CD8-positive, alpha-beta T cell (primary cell): ENCODE measurements at places on chromosomes 3 and 15. TPM values are rescaled to one million over a fixed set of nuclear protein-coding genes. Genes with fewer than 3 reads are reported as not detected.

The SSUH2 gene
- not detected for total RNA-seq

The PLA2G4E gene
- not detected for total RNA-seq

The CA12 gene
- not detected for total RNA-seq

The SLC22A14 gene
- total RNA-seq: not detected

The PDZRN3 gene
- total RNA-seq: not detected

The SCAMP2 gene
- total RNA-seq: 48.7 TPM

The KIF9 gene
- total RNA-seq: 12.2 TPM

The PCSK6 gene
- 0.84 TPM for total RNA-seq

The TMED3 gene
- total RNA-seq: 16.0 TPM

The TMEM207 gene
- total RNA-seq: not detected

The SLC49A4 gene
- 3.7 TPM for total RNA-seq

The ALPK3 gene
- 0.14 TPM for total RNA-seq

The SOX14 gene
- total RNA-seq: not detected

DNA sequence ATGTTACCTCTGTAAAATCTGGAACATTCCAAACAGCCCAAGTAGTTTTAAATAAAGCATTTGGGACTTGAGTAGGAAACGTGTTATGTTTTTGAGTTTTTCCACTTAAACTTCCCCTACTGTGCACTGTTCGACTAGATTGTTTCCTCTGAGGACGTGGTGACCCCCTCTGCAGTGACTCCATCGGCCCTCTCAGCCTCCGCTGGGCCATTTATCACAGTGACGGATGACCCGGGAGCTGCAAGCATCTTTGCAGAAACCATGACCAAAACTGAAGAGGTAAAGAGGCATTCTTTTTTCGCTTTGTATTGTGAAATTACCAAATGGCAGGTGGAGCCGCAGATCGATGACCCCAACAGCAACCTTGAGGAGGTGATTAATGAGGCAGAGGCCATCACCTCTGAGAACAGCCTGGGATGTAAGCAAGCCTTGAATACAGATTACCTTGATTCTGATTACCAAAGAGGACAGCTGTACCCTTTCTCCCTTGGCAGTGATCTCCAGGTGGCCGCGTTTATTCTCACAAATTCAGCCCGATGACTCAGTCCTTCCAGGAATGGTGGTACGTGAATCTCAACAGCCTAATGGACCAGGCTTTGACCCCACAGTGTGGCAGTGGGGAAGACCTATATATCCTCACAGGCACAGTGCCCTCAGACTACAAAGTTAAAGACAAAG is 79.1 kb upstream of the FAN1 start:
- DNase-seq: no peak

DNA sequence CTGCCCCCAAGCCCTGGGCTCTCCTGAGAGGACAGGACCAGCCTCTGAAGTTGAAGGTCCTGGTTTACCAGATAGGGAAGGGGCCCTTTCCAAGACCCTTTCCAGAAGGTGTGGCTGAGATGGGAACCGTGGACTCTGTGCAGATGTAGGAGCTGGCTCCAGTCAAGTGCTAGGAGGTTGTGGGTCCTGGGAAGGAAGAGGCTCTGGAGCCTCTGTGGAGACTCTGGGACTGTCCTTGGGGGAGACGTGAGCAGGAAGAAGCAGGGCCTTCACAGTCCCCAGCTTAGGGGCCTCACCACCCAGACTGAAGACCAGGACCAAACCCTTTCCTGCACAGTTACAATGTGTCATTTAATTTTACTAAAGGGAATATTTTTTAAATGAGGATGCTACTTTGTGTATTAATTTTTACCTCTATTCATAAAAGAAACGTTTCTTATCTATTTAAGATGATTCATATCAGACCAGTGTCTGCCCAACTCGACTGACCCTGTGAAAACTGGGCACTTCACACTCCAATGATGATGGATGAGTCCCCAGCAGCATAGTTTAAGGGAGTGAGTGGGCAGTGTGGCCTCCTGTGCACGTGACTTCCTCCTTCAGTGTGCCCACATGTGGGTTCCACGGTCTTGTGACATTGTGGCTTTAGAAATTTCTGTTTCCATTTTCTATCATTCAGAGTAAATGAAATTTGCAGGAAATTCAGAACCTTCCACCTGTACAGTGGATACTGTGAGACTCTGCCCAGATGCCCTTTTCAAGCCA is 10.9 kb downstream of the CCR5AS start:
- no peak for DNase-seq

- DNase-seq: no peak
Measured at GRCh38 chr3:8734137-8734878, 706 bp downstream of the CAV3 start.

GRCh38 chr3:44414517-44415090 is 62.9 kb downstream of the ZNF445 start:
- DNase-seq: no peak

GRCh38 chr3:131796558-131797198 is 238.1 kb downstream of the CPNE4 start:
- no peak for DNase-seq

DNA sequence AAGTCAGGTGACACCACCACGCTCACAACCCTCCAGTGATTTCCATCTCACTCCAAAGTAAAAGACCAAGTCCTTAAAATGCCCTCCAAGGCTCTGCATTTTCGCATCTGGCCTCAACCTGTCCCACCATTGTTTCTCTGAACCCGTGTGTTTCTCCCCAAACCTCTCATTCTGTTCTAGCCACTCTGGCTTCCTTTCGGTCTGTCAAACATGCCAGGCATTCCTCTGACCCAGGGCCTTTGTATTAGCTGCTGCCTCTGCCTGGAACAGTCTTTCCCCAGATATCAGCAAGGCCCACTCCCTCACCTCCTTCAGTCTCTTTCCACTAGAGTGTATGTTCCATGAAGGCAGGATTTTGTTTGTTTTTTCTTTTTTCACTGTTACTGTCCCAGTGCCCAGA is 16.0 kb downstream of the MAP2K5 start:
- DNase-seq: no peak

GRCh38 chr3:114904633-114905032 is 242.5 kb downstream of the ZBTB20 start:
- DNase-seq: no peak

GRCh38 chr3:119937229-119937628 is 155.3 kb downstream of the NR1I2 start:
- DNase-seq: peak; percentile 68

GRCh38 chr3:11212299-11212608 is 58.0 kb downstream of the HRH1 start:
- DNase-seq: no peak

DNA sequence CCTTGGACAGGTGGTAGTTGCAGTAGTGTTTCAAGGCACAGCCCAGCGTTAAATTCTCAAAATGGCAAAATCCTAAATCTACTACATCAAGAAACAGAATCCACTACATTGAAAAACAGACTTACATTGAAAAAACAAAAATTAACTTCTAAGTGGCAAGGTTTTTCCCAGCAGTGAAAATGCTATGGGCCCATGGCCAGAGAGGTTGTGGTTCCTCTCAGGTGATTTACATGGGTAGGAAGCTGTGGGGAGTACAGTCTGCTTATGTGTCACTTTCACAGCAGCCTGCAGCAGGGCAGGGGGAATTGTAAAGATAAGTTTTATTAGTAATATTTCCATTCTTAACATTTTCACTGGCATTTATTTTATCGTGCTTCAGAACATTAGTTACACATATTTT is 24.9 kb downstream of the TTC14 start:
- no peak for DNase-seq

DNA sequence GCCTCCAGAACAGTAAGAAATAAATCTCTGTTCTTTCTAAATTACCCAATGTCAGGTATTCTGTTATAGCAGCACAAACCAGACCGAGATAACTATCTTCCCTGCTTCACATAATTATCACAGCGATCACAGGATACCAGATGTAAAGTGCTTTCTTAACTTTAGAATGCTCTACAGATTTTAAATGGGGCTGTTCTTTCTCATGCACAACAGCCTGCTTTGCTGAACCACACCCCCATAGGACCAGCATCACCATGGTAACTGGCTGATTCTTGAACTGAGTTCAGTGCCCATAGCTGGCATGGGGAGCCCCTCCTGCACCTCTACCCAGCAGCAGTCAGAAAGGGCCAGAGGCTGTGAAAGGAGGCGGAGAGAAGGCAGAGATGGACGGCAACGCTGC is 7.8 kb downstream of the CD80 start:
- no peak for DNase-seq

DNA sequence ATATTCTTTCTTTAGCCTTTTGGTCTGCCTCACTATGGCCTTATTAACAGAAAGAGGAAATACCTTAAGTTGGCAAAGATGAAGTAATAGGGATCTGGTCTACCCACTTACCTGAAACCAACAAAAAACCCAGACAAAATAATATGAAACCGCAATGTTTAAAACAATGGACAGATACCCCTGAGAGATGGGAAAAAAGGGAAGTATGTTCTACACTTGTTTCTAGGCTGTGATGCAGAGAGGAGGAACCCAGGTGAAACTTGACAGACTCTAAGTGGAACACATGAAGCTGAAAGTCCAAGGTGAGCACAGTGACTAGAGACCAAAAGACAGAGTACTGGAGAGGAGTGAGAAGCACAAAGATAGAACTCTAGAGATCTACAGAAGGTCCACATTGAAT is 78.4 kb downstream of the NR2E3 start:
- no peak for DNase-seq

- DNase-seq: no peak
Measured at GRCh38 chr15:91953432-91953831, 99.9 kb downstream of the SLCO3A1 start.

GRCh38 chr15:55247311-55247710 is 42.3 kb downstream of the RAB27A start:
- DNase-seq: no peak

GRCh38 chr3:119314821-119315220 is 20.6 kb downstream of the ARHGAP31 start:
- DNase-seq: no peak

- DNase-seq: no peak
Measured at GRCh38 chr15:76163457-76164295, 103.9 kb downstream of the TMEM266 start.

GRCh38 chr3:116140100-116140689 is 305.1 kb downstream of the LSAMP start:
- DNase-seq: no peak

DNA sequence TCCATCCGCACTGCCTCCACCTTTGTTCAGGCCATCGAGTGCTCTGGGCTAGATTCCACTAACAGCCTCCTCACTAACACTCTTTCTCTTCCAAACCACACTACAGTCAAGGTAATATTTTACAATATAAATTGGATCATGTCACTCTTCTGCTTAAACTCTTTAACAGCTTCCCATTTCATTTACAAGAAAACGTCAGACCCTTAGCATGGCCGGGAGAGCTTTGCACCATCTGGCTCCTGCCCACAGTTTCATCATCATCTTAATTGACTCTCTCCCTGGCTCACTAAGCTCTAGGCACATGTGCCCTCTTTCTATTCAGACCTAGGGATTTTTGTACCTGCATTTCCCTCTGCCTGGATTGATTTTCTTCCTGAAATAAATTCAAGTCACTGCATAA is 354.7 kb downstream of the FGF12 start:
- no peak for DNase-seq

GRCh38 chr3:174116421-174116820 is 718.9 kb downstream of the NLGN1 start:
- DNase-seq: no peak

GRCh38 chr3:185866555-185866954 is 41.7 kb upstream of the IGF2BP2 start:
- no peak for DNase-seq

GRCh38 chr3:26350853-26351252 is 271.7 kb upstream of the LRRC3B start:
- DNase-seq: no peak

- no peak for DNase-seq
Measured at GRCh38 chr3:138938877-138939560, 7.9 kb downstream of the FOXL2 start.

- DNase-seq: peak; percentile 16
Measured at GRCh38 chr3:10758304-10759037, 57.6 kb upstream of the SLC6A11 start.

- no peak for DNase-seq
Measured at GRCh38 chr3:37945807-37946530, 44.6 kb upstream of the VILL start.

DNA sequence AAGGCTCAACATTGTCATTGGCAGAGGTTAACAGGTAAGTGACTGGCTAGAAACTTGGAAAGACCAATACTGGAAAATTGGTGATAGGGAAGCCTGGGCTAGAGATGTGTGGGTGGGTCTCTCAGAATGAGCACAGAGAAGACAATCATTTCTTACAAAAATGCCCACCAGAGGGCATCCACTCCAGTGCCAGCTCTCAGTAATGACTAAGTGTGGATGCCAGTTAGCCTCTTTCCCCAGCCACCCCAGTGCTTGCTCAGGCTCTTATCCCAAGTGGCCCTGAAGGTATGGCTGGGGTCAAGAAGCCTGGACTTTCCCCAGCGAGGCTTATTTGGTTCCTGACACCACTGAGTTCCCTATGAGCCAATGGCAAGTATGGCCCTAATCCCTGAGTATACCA is 115.9 kb upstream of the ST8SIA2 start:
- DNase-seq: peak; percentile 2

GRCh38 chr15:43093026-43093425 is 12.8 kb downstream of the UBR1 start:
- DNase-seq: no peak

GRCh38 chr3:109678600-109678999 is 341.3 kb upstream of the DPPA4 start:
- no peak for DNase-seq

DNA sequence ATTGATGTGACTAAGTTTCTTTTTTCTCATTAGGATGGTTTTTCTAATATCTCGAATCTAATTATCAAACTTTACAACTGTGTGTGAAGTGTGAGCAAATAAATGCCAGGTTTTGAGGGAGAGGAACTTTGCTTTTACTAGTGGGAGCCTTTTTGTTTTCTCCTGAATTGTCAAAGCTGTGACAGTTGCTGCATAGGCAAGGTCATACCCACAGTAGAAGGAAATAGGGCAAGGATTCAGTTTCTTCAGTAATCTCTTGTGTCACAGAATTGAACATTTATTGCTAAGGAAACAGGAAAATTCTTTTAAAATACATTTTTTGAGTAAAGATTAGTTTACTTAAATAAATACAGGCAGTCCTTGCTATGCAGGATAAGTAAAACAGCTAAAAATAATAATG is 19.5 kb downstream of the GMPS start:
- DNase-seq: no peak

- DNase-seq: no peak
Measured at GRCh38 chr15:90487186-90487585, 42.5 kb upstream of the CRTC3 start.

DNA sequence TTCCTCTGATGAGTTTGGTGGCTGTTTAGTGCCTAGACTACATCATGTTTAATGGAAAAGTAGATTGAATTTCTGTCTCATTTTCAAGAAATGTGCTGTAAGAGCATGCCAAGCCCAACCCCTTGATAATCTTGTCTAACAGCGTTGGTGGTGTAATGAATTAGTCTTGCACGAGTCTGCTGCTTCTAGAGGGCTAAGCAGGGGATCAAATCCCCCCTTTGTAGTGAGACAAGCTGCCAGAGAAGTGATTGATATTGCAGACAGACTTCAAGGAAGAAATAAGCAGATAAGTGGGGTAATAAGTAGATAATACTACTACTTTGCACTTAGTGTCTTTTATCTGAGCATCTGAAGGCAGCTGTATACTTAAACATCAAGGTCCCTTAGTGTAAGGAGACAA is 141.4 kb downstream of the TP63 start:
- no peak for DNase-seq
